ENCODE measurements at places on chromosomes 2 and 18.

DNA sequence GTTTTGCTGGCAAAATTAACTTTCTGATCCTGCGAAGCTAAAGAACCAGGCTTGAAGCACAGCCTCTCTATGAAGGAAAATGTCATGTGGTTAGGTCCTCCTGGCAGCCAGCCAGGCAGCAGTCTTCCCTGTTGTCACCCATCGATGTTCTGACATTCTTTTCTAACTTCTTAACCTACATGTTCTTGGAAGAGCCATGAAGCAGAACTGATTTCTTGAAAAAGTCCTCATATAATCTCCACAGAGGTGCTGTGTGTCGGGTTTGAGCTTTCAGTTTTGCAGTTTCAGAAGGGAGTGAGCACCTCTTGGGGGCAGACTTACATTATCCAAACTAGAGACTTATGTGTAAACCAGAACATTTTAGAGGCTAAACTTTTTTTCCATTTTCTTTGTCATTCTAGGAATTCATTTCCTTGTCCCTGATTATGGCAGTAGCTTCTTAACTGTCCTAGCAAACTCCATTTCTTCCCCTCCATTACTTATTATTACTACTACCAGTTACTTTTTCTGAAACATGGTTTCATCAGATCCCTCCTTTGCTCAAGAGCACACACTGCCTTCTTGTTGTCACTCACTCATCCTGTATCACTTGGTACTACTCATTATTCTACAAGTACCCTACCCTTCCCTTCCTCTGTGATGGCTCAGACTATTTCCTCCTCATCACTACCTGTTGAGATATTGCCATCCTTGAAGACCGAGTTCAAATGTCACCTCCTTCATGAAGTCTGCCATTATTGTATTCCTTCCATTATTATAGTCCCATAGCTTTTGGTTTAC is 31.1 kb downstream of the DOK1 start:
- no peak for DNase-seq

- no peak for DNase-seq
These were observed 86.3 kb downstream of the PMAIP1 start for GRCh38 chr18:59986139-59986538.

DNA sequence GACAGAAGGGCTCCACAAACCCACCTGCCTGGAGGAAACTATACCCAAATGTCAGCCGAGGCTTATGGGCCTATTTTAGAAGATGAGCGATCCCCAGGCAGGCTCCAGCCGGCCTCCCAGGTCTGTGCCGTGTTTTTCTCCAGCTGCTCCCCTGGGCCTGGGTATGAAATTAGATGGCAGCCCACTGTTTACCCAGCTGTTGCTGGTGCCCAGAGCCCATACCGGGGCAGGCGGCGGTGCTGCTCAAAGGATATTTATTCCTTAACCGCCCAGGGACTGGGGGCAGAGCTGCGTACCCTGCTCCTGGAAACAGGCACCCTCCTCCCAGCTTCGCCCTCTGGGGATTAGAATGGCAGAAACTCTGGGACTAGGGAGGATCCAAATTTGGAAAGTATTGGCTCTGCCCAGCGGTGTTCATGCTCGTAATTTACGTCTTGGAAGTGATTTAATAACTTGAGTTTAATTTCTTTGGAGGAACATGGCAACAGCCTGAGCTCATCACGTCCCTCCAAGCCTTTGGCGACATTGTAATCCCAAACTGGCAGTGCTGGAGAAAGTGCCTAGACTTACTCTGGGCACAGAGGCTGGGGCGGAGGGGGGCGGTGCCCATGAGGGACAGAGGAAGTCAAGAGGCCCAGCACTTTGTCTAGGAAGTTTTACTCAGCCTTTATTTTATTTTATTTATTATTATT is 199.2 kb downstream of the KLHL29 start:
- no peak for DNase-seq

DNA sequence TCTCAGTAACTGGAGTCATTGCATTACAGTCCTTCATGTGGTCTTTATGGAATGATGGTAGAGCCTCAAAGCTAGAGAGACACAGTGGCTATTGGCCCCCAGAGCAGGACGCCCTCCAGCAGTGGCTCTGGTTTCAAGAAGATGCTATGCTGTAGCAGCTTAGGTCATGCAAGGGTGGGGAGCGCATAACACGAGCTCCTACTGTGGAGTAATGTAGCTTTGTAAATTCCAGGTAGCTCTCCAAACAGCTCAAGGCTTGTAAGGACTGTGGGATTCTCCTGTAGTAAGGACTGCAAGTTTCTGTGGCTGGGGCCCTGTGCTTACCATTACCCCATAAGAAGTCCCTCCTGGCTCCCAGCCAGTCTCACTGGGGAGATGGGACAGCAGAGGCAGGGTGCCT is 15.6 kb downstream of the APLF start:
- DNase-seq, result no peak

DNA sequence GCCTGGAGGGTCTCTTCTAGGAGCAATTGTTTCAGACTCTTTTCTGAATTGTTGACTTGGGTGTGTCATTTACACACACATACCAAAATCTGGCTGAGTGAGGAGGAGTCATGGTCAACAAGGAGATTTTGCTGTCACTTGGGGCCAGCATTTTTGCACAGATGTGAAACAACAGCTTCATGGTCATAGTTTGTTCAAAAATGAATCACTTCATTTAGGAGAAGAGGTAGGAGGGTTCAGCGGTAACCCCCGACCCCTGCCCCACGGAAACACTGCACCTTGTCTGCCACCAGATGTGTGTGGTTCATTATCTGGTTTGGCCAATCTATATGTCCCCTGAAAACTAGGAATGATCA is 42.2 kb downstream of the LBH start:
- DNase-seq, result no peak

DNA sequence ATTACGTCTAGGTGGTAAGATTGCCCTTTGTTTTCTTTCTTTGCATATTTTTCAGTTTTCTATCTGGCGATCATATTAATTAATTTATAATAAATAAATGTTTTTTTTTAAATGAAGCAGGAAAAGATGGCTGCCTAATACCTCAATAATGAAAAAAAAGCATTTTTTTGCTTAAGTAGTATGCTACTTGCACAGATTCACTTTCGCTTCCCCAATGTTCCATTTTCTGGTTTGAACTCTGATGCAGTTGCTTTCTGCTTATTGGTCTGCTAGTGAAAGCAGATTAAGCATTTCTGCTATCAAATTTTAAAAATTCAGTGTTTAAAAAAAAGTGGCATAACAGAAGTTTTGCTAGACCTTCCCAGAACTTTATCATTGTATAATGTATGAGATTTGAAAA is 11.9 kb upstream of the TMEM182 start:
- DNase-seq, result no peak

DNA sequence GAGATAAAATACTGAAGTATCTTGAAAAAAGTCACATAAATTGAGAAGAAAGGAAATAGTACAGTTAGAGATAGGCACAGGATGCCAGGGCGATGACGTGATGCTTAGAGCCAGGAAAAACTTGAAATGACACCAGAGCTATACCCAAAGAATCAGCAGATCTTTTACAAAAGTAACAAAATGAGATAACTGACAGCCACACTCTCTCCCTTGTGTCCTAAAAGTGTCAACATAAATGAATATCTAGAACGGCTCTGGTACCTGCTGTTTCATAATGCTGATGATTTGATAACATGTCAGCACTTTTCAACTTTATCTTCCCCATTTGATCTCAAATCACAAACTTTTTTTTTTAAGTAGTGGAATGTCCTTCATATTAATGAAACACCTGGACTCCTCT is 45.6 kb upstream of the ZC3H15 start:
- no peak for DNase-seq

DNA sequence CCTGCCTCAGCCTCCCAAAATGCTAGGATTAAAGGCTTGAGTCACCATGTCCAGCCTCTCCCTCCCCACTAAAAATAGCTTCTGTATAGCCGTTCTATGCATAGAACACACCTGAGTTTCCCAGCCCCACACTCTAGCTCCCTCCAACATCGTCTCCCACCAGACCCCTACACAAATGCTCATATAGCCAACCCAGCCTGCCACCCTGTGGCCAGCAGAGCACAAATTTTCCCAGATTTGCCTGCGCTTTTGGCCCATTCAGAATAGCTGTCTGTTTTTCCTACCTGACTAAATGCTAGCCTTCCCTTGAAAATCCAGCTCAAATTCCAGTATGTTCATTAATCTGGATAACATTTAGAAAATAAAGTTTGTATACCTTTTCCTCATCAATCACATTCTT is 22.8 kb downstream of the TRABD2A start:
- no peak for DNase-seq

- DNase-seq, result no peak
These were observed 144.0 kb downstream of the TNS1 start for GRCh38 chr2:217858519-217859491.

DNA sequence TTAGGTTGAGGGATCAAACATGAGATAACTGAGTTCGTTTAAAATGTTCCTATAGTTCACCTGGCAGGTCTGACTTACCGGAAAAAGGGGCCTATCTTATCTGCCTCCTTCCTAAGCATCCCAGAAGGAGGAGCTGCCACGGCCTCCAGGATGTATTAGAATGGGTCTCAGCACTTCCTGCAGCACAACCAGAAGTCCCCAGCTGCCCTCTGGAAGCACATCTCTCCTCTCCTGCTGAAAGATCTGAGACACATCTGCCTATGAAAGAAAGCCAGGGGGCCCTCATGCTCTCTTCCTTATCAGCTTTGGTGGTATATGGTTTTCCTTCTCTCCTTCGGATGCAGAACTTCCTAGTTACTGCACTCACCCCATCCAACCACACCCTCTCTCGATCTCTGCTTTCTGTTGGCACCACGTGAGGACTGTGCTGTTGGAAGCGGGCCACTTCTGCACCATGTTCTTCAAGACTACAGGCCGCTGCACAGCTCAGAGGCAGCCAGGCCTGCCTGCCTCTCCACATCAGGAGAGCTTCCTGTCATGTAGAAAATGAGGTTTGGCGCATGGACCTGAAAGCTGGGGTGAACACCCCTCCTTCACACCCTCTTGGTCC is 6.5 kb downstream of the IGFBP5 start:
- no peak for DNase-seq

- no peak for DNase-seq
These were observed 119.3 kb downstream of the PRKCE start for GRCh38 chr2:45770811-45771210.

- DNase-seq, result no peak
These were observed 161.7 kb upstream of the MYT1L start for GRCh38 chr2:2492800-2493199.

DNA sequence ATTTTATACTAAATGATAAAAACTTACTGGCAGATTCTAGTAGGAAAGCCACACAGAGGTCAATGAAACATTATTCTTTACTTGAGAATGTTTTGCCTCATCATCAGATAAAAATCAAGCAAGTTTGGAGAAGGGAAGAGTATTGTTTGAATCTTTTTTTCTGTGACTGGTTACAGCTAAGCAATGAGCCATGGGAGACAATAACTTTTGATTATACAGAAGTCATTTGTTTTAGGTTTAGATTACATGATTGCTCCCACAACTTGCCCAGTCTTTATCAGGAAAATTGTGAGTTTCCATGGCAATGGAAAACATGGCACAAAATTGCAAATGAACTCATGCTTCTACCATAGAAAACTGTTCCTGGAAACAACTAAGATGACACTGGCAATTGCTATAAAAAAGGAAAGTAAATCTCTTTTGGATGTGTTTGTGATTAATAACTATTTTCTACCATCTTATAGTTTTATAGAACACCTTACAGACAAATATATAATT is 476.8 kb downstream of the MBD2 start:
- no peak for DNase-seq

GRCh38 chr2:238139196-238140039 is 950 bp downstream of the KLHL30 start:
- no peak for DNase-seq

- no peak for DNase-seq
These were observed 19.4 kb upstream of the SP5 start for GRCh38 chr2:170695521-170696410.

GRCh38 chr2:235095569-235095968 is 143.8 kb downstream of the SH3BP4 start:
- DNase-seq, result no peak

DNA sequence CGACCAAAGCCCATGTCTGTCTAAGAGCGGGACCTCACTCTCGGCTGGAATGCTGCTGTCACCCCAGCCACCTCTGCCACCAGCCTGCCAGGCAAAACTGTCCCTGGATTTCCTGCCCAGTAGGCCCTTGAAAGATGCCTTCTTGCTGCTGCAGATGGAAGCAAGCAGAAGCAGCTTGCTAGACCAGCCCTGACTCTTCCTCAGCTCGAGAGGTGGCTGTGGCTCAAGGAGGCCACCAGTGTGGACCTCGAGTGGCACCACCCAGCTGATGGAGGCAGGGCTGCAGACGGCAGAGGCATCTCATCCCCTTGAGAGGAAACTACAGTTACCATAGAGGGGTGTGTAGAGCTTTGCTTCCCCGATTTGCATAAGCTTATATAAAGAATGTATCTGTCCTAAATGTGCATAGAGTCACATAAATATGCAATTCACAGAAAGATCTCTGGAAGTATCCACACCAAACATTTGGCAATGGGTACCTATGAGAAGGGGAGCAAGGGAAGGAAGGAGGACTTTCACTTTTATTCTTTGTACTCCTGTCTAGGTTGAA is 20.6 kb downstream of the ADCY3 start:
- DNase-seq, result no peak

DNA sequence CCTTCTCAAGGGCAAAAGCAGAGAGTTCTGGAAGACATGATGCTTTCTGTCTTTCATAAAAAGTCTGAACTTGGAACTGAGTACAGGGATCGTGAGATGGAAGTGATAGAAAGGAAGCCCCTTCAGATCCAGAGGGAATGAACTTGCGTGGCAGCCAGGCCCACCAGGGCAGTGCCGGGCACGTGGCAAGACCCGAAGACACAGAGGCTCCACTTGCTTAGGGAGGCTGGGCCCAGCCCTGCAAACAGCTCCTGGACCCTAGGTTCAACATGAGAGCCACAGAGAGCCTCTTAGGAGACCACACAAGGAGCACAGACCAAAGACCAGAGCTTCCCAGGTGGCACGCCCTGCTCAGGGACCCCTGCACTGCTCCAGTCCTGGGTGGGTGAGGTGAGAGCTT is 155.4 kb upstream of the SMIM21 start:
- DNase-seq, result no peak

- DNase-seq, result no peak
These were observed 34.9 kb downstream of the SCTR start for GRCh38 chr2:119489232-119489952.

DNA sequence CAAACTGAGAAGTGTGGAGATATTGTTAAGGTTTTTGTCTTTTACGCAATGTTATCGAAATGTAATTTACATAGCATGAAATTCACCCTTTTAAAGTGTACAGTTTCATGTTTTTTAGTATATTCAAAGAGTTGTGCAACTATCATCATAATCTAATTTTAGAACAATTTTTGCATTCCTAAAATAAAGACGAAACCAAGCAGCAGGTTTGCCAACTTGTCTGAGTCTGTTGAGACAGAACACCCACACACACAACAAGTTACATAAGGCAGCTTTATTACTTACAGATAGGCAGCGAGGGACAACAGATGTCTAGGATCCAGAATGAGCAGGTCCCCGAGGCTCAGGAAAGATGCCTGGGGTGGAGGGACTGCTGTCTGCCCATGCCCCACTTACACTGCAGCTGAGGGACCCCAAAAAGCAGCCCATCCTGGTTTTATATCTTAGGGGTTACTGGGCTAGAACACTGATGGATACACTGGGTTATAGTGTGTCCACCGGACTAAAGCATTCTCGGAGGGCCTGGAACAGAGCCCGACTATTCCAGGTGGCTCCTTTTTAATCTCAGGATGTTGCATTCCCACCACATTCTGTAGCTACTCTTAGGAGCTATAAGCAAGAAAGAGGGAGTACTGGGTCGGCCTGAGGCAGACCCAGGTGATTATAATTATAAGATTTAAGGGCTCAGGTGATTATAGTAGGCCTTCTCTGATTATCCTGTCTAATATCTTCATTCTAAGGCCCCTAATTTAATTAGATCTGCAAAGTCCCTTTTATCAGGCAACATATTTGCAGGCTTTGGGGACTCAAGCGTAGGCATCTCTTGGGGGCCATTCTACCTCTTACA is 150.2 kb upstream of the DOK6 start:
- DNase-seq, result no peak

Data from esophagus squamous epithelium (tissue), 5 donors.